ENCODE measurements at places on chromosomes 6 and 20.

DNA sequence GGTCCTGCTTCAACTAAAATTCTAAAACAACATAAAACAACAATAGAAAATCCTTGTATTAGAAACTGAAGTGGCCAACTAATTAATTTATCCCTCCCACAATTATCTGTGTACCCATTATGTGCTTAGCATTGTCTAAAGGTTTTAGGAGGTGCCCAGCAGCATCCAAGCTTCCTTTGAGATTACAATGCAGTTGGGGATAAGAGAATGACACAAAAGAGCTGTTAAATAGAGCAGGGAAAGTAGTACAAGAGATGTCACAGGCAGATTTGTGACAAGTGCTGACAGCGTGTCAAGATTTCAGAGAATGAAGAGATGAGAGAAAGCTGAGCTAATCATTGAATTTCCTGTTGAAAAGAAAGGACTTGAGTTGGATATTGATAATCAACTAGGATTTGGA, 204.8 kb downstream of the OTOR start:
- DNase-seq = no peak

- no peak for DNase-seq
These were observed 3.5 kb downstream of the AP5S1 start for GRCh38 chr20:3823881-3824280.

GRCh38 chr20:1894951-1895673, at the start of gene SIRPA:
TSS of gene SIRPA (plus strand) at chr20:1895407. CDS start at chr20:1895448, 41 bp downstream.
- DNase-seq = peak; percentile 67

DNA sequence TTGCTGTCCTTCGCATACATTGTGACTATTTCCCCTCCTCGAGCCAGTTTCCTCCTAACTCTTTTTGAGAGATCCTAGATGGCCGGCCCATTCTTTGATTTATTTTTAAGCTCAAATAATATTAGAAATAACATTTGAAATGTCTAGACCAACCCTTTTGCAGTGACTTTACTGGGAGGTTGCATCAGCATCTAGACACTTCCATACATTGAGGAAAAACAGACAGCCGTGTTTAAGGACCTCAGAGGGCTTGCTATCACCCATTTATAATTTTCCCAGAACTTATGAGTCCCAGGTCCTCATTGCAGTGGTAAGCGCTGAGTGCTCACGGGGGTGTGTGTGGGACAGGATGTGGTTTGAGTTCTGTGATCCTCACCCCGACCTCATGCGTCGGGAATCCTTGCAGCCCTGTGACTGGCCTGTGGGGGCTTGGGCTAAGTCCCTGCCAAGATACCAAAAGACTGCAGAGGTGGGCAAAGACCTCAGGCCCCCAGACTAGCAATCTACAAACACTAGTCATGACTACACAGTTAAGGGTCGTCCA, at the start of gene GPX5:
Gene GPX5, plus strand, starts transcription at position 386 of the 544 bp plus-strand sequence. Its CDS starts 133 bp downstream, at position 519.
- DNase-seq = no peak

GRCh38 chr6:53239526-53239925, 90.9 kb upstream of the GCM1 start:
- no peak for DNase-seq

DNA sequence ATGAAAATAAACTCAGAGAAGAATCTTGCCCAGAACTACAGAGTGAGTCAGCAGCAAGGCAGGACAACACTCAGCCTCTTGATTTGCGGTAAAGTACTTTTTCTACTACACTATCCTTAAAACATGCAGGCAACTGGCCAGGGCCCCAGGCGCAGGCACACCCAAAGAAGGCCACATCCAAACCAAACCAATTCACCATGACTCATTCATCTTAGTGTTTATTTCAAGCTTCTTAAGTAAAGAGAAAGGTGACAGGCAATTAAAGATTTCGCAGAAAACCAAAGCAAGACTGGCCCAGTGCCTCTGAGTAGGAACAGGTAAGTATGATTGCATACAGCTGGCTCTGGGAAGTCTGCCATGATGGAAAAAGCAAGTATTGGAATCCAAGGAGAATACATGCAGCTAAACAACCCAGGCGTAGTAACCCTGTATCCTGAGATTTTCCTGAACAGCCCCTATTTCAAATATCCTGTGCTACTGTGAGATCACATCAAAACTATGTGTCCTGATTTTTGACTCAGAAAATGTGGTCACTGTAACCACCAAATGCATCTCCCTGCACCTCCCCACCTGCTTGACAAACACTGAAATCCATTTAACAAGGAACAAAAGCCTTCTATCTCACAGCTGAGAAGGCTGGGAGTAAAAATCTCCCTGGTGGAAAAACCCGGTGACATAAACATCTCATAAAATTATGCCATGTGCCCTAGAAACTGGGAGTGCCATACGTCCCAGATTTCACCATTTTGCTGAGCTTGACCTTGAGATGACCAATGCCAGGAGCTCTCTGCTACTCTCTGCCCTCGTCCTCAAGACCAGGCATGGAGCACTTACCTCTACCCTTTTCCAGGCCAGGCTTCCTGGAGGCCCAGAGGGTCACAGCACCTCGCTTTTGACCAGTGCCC, 12.4 kb downstream of the WFDC3 start:
- DNase-seq = peak; percentile 69

DNA sequence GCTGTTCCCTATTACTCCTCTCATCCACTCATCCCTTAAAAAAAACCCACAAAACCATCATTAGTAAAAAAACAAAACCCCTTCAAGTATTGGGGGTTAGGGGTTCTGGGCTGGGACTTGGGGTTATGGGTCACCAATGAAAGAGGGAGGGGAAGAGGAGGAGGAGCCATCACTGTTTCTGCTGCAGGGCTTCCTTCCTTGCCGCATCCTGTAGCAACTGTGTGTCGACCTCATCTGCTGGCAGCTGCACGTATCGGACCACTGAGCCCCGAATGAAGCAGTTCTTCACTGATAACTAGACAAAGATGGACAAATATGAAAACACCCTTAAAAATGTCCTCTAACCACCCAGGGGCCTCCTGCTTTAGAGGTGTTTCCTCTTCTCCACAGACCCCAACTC, 2.0 kb upstream of the VARS1 start:
- DNase-seq = no peak
